NCI-H1092 treated with DMSO at 0.1 percent for 48 hours (cell line): ENCODE measurements at places on chromosomes 4 and X.

GRCh38 chrX:125710403-125711062 lies 390.9 kb downstream of the TEX13C start:
- no peak for DNase-seq

DNA sequence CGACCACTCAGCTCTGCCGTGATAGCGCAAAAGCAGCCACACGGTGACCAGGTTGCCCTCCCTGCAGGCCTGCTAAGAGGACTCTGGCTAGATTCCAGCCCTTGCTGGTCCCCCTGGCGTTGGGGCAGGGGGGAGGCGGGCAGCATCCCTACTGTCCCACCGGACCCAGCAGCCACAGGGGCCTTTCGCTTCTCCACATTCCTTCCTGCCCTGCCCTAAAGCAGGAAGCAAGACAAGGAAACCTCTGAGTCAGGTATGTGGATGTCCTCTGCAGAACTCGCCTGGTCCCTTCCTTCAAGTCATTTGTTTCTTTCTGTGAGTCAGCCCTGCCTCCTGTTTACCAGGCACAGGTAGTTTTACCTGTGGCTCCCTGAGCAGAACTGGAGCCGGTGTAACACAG lies 60.2 kb upstream of the CLDN34 start:
- no peak for DNase-seq

- DNase-seq = no peak
Measured at GRCh38 chr4:183284965-183285364, 35.1 kb downstream of the CLDN22 start.

- peak; percentile 60 for DNase-seq
Measured at GRCh38 chr4:165208221-165208652, 876 bp downstream of the KLHL2 start.

DNA sequence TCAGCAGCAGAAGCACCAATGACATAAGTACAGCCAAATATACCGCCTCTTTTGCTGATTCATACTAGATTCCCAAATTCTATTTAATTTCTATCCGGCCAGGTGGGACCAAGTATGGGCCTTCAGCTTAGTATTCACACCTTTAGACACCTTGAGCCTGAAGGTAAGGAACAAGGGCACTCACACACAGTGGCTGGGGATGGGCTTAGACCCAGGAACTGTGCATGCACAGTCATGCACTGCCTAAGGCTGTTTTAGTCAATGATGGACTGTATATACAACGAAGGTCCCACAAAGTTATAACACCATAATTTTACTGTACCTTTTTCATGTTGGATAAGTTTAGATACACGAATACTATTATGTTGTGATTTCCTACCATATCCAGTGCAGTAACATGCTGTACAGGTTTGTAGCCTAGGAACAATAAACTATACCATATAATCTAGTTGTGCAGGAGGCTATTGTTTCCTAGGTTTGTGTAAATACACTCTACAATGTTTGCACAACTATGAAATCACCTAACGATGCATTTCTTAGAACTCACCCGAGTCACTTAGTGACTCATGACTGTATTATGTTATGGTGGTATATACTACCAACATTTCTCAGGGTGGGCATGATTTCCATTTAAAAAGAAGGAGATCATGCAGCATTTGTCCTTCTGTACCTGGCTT lies 9.7 kb upstream of the CLNK start:
- no peak for DNase-seq

- peak; percentile 84 for DNase-seq
Measured at GRCh38 chr4:88818631-88819470, 121.2 kb upstream of the NAP1L5 start.

- peak; percentile 50 for DNase-seq
Measured at GRCh38 chr4:78517050-78517652, 34.4 kb upstream of the ANXA3 start.

GRCh38 chr4:140703463-140703862 lies 52.7 kb downstream of the TBC1D9 start:
- DNase-seq = no peak

- DNase-seq = no peak
Measured at GRCh38 chr4:88911246-88912212, 145.5 kb downstream of the FAM13A start.

DNA sequence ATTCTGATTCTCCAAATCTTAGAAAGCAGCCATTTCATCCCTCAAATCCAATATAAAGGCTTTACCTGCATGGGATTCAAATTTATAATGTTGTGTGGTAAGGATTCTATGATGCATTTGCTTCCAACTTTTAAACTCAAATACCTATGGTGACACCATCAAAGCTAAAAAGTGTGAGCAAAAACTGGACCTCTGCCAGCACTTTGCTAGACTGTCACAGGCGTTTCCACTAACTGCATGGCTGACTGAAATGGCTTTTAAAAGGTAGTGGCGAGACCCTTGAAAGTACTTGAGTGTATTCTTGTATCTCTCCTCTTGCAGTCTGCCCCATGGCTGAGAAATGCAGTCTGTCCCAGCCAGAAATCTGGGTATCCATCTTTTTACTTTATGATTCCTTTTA lies 169.4 kb downstream of the AMELX start:
- DNase-seq = no peak

- DNase-seq = peak; percentile 86
Measured at GRCh38 chrX:17689971-17690409, 47.3 kb upstream of the SCML1 start.

DNA sequence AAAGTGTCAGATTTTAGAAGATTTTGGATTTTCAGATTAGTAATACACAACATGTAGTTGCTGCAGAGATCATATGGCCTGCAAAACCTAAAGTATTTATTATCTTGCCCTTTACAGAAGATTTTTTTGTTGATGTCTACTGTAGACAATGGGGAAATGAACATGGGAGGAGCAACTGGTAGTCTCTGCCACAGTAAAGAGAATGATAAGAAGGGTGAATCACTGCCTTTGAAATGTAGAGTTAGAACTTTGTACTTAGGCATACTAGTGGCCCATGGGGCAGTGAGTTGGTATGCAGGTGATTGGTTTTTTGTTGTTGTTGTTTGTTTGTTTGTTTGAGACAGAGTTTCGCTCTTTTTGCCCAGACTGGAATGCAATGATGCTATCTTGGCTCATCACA lies 50.1 kb downstream of the GAB1 start:
- no peak for DNase-seq

- no peak for DNase-seq
Measured at GRCh38 chr4:8410066-8410625, 30.4 kb downstream of the ACOX3 start.

DNA sequence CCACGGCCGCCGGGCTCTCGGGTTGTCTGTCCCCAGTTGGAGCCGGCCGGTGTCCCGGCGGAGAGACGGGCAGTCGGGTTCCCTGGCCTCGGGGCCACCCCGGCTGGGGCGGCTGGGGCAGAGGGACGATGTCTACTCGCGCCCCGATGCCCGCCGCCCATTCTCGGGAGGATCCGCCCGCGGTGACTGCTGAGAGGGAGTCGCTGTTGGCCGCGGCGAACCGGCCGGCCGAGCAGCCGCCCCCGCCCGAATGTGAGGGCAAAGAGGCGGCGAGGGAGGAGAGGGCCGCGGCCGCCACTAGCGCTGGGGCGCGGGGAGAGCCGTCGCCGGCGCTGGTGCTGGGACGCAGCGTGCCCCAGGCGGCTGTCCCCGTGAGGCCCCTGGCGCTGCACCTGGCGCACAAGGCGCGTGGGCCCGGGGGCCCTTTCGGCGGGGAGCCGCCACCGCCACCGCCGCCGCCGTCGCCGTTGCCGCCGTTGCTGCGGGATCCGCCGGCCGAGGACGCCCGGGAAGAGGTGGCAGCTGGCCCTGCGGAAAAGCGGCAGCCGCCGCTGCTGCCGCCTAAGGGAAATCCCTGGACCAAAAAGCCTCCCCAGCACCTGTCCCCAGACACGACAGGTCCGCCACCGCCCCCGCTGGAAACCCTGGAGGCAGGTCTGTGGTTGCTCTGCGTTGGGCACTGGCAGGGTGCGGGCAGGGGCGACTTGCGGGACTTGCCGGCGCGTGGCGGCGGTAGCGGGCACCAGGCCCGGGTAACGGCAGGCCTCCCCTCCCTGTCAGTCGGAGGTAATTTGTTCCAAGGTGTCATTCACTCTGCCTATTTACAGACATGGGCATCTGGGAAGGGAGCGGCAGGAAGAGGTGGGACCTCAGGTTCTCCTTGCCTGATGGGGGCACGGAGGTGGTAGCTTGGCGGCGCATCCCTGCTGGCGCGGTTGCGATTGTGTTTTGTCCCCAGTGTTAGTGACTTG lies 739 bp downstream of the LARP1B start:
- peak; percentile 73 for DNase-seq

DNA sequence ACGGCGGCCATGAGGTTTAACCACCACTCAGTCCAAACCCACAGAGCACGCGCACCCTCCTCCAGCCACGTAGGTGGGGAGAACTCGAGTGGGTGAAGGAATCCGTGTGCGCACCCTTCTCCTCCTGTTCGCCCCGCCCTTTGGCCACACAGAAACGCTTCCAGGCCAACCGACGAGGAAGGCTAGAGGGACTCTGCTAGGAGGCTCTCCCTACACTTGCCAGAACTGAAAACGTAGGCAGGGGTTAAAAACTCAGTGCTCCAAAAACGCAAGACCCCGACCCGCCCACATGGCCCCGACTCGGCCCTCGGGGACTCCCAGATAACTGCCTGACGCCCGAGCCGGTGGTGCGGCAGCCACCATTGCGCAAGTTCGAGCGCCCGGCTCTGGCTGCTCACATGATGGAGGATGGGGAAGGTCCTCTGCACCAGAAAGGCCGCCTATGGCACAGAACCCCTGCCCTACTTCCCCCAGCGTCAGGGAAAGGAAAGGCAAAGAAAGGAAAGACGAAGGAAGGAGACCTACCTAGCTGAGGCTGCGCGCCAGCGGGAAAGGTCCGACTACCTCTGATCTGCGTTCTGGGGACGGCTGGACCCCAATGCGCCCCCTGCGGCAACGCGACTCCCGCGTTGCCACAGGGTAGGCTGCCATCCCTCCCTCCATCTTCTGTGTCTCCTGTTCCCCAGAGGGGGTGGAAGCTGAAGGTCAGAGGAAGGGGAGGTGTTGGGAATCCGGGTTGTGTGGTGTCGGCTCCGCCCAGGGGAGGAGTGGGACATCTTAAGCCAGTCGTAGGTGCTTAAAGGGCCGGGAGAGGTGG lies 201.9 kb upstream of the AGTR2 start:
- peak; percentile 62 for DNase-seq

DNA sequence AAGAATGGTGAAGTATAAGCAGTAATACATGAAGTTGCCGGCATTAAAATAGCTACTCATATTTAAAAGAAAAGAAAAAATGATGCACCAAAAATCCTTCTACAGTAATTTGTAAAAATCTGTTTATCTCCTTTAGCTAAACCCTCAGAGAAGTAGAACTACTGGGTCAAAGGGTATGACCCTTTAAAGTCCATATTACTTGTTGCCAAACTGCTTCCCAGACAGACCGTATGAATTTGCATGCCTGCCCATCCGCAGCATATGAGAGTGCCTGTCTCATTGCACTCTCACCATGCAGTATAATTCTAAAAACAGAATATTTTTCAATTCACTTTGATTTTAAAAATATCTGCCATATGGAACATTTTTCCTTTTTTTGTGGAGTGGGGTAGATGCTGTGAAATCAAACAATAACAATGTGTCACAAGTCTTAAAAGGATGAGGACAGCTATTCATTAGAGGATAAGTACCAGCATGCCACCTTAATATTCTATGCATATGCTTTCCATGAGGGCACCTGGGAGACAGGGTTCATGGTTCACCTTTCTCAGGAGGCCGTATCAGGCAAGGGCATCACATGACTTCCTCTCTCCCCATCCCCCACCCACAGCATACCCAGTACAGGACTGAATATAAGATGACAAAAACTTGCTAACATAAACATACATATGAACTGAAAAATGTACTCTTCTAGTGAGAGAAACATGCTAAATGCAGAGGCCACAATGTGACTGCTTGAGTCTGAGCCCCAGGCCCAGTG lies 17.8 kb downstream of the ZDHHC9 start:
- DNase-seq = no peak

DNA sequence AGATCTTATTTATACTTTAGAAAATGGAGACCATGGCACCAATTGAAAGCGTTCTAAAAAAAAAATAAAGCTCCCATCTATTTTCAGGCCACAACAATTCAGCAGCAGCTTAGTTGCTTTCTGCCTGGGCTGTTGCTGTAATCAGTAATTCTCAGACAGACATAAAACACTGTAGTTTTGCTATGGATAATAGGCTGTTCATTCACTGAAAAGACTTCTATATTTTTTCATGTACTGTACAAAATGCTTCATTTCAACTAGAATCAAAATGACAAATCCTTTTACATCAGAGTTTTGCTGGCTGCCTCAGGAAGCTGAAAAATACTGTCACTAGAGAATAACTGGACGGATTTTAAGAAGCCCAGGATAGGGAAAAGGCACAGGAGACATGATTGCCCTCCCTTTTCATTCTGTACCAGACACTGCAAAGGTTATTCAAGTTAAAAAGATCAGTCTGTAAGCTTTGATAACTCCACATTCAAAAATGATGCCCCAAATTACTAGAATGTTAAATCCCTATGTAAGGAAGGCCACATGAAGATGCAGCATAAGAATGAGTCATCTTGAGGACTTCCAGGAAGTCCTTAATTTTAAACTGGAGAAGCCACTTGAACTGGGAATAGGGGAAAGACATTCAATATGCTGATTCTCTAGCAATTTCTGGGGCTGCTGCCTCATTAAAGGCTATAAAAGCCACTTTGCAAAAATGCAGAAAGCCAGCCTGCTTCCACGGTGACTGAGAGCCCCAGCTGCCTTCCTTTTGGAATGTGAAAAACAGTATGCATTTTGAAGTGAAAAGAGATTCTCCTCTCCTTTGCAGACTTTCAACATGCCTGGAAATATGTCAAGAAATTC lies 403.2 kb upstream of the RASGEF1B start:
- no peak for DNase-seq

DNA sequence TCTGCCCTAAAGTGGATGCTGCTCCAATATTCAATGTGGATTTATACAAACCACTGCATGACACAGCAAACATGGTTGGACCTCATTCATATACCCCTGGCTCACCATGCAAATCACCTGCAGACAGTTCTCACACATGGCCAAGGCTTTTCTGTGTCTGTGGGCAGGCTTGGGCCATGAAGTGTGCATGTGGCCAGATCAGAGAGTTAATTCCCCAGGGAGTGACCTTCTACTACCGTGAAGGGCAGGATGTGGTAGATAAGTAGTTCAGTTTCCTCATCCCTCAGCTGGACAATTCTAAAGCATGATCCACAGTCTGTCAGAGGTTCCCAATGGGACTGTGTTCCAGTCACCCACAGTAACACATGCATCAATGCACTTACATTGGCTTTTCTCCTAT lies 24.6 kb upstream of the BCLAF3 start:
- no peak for DNase-seq

- DNase-seq = no peak
Measured at GRCh38 chr4:123832173-123833026, 435.8 kb downstream of the SPRY1 start.

DNA sequence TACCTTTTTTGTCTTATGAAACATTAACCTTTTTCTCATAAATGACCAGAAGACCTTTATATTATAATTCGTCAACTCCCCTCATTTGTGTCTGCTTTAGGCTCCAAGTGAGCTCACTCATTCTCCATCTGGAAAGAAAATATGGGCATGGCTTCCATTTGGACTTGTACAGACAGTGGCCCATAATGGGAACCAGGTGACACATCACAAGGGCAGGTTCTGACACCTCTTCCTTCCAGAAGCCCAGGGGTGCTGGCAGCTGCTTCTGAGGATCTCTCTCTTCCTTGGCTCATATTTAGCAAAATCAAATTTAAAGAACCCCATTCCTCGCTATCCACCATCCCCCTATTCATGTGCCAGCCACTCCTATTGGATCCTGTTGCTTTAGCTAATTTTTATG lies 69.6 kb downstream of the CD38 start:
- no peak for DNase-seq

- DNase-seq = no peak
Measured at GRCh38 chr4:102606846-102607450, 105.8 kb downstream of the NFKB1 start.
